ENCODE measurements at places on chromosomes 16 and 17.

DNA sequence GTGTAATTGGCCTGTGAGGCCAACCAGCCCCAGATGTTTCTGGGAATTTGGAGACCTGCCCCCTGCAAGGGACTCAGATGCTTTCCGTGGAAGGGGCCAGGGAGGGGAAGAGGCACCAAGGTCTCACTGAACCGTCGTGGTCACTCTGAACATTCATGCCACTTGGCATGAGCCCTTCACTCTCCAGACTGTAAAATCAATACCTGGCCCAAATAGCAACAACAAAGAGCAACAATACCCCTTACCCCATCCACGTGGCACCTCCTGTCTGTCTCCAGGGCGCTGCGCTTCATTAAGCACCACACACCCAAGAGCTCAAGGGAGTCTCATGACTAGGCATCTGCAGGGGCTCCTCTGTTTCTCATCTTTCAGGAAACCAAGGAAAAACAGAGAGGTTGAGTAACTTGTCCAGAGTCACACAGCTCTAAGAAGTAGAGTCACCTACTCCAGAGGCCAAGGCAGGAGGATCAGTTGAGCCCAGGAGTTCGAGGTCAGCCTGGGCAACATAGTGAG is 52.8 kb downstream of the SOCS1 start:
- DNase-seq = no peak

GRCh38 chr17:16439303-16439791 is 24.0 kb downstream of the TRPV2 start:
- DNase-seq = no peak

GRCh38 chr17:58575511-58575910 is 61.1 kb upstream of the MTMR4 start:
- no peak for DNase-seq

- DNase-seq = no peak
Measured at GRCh38 chr17:17153071-17153470, 53.1 kb downstream of the PLD6 start.

DNA sequence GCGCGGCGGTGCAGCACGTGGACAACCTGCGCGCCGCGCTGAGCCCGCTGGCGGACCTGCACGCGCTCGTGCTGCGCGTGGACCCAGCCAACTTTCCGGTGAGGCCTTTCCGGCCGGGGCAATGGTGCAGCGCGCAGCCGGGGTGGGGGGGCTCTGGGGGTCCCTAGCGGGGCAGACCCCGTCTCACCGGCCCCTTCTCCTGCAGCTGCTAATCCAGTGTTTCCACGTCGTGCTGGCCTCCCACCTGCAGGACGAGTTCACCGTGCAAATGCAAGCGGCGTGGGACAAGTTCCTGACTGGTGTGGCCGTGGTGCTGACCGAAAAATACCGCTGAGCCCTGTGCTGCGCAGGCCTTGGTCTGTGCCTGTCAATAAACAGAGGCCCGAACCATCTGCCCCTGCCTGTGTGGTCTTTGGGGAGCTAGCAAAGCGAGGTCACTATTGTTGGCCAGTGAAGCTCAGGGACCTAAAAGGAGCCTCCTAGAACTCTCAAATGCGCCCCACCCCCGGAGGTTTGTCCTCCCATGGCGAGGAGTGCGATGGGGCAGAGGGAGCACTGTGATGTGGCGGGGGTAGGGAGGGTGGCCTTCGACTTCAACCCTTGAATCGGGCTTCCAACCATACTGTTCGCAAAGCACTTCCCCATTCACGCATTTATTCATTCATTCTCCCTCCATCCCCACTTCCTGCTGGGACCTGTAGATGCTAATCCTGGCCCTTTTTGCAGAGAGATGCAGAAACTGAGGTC is 770 bp downstream of the HBM start:
- DNase-seq = no peak

- no peak for DNase-seq
Measured at GRCh38 chr17:49915670-49916069, 53.3 kb upstream of the DLX4 start.

DNA sequence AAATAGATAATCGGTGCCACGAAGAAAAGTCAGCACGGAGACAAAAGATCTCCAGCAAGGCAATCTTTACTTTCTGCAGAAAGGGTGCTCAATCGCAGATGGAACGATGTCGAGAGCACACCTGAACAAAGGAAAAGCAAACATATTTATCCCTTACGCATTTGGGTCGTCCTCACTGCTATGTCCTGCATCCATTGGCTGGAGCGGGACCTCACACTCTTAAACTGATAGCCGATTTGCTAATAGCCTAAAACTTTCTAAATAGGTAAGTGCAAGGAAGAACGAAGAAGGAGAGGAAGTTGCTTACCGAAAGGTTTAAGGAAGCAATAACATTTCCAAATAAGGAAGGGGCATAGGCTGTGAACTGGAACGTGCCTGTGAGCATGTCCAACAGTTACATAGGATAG is 1.2 kb upstream of the AKAP10 start:
- DNase-seq = no peak

- no peak for DNase-seq
Measured at GRCh38 chr16:47726031-47726675, 265.0 kb downstream of the PHKB start.

- DNase-seq = no peak
Measured at GRCh38 chr17:82339634-82340580, 6.3 kb upstream of the SECTM1 start.
